Stimulated activated CD4-positive, alpha-beta T cell treated with anti-CD3 and anti-CD28 coated beads, Interleukin-1b, Interleukin-23, amount 100 ng/mL, for 48 hours (primary cell): ENCODE measurements at places on chromosomes 6 and 20.
A peak's percentile ranks its signal among the peaks of the same experiment; 100 is the strongest.

GRCh38 chr6:6643398-6643797 lies 54.9 kb downstream of the LY86 start:
- DNase-seq, result no peak

- no peak for DNase-seq
These were observed 37.5 kb downstream of the C20orf203 start for GRCh38 chr20:32636283-32636682.

GRCh38 chr20:4691753-4692152 lies 30.0 kb upstream of the PRND start:
- DNase-seq, result no peak

- no peak for DNase-seq
These were observed 193.9 kb upstream of the CITED2 start for GRCh38 chr6:139568151-139568955.

GRCh38 chr20:32215729-32216128 lies 8.0 kb downstream of the POFUT1 start:
- DNase-seq, result no peak

DNA sequence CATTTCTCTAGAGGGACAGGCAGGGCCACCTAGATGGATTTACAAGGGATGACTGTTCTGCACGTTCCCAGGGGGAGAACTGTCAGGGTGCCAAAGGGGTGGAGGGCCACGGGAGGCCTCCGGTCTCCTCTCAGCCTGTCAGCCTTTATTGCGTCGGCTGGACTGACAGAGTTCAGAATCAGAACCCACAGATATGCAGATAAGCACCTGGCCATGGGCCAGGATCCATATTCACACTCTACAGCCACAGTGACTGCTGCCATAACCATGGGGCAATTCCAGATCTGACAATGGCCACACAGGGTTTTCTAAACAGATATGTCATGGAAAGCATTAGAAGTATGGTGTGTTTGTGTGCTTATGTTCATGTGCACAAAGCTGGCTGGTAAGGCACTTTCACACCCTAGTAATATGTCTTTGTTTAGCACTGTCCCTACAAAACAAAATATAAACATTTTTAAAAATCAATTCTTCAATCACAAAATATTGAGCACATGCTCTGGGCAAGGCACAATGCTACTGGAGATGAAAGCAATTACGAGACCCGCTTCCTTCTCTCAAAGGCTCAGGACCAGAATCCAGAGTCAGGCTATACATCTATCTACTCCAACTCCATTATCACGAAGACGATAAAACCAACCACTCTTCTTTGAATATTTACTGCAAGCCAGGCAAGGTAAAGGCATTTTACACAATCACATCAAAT lies 29.1 kb downstream of the TRAM2 start:
- DNase-seq, result no peak

DNA sequence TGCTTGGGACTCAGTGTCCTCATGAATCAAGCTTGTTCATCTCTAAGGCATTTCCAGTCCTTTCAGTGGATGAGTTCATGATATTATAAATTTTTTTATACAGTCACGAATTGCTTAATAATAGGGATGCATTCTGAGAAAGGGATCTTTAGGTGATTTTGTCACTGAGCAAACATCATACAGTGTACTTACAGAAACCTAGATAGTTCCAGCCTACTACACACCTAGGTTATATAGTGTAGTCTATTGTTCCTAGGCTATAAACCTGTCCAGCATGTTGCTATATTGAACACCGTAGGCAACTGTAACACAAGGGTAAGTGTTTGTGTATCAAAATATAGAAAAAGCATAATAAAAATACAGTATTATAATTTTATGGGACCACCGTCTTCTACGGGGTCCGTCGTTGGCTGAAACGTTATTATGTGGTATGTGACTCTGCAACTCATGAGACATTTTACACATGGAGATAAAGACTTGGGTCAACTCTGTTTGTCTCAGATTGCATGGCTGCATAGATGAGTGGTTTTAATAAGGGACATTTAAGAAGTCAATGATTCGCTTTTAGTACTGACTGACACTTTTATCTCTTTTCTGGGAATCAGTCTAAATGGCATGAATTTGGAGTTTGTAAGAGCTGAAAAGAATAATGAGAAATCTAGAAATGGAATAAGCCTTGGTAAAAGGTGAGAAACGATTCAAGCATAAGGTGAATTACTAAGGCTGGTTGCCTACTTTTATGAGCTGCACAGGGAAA lies 33.2 kb downstream of the CLIC5 start:
- no peak for DNase-seq

DNA sequence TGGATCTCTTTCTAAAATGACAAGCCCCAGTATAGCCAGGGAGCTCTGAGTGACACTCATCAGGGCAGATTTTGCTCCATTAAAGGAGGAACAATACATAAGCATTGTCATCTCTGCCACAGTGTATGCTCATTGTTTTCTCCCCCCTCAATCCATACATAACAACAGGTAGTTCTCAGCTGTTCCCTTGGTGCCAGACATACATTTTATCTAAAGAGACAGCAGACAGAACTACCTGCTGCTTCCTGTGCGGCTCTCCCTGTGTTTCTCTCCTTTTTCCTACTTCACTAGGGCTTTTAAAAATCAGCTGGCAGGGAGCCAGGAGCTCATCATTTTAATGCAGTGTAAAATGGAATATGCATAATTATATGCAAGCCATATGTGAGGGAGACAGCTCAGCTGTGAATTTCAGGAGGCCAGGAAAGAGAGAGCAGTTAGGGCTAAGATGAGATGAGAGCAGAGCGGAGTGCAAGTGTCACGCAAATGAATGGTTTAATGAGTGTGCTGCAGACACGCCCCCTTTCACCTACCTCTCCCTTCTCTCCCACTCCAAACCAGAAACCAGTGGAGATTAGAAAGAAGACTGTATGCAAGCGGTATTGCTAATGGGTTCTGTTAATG lies 96.0 kb downstream of the SOBP start:
- no peak for DNase-seq

DNA sequence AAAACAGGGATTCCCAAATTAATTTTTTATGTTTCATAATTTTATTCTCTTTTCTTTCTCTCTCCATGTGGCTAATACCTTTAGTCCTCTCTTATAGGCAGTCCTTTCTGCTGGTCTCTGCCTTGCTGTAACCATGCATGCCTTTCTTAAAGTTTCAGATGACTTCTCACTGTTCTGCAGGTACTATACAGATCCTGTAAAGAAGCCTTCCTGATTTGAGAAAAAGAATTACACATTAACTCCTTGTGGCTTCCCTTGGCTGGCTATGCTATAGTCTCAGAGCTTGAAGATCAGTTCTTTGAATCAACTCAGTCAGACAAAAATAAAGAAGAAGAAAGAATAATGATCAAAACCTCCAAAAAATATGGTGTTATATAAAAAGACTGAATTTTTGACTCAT lies 7.3 kb upstream of the GPR63 start:
- DNase-seq, result no peak

- DNase-seq, result no peak
These were observed 77.5 kb upstream of the POPDC3 start for GRCh38 chr6:105257340-105257739.

DNA sequence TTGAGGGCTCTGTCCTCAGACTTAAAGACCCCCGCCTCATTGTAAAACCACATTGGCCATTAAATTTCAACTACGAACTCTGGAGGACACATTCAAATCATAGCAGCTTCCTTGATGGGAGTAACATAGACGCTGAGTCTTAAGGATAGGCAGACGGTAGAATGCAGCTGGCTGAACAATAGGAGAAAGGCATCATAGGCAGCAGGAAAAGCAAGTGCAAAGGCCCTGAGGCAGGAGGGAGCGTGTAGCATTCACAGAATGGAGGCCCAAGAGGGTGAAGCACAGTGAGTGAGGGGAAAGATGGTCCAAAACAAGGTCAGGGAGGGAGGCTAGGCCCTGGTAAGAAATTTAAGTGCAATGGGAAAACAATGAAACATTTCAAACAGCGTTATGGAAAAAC lies 8.6 kb upstream of the PFDN4 start:
- DNase-seq, result no peak

DNA sequence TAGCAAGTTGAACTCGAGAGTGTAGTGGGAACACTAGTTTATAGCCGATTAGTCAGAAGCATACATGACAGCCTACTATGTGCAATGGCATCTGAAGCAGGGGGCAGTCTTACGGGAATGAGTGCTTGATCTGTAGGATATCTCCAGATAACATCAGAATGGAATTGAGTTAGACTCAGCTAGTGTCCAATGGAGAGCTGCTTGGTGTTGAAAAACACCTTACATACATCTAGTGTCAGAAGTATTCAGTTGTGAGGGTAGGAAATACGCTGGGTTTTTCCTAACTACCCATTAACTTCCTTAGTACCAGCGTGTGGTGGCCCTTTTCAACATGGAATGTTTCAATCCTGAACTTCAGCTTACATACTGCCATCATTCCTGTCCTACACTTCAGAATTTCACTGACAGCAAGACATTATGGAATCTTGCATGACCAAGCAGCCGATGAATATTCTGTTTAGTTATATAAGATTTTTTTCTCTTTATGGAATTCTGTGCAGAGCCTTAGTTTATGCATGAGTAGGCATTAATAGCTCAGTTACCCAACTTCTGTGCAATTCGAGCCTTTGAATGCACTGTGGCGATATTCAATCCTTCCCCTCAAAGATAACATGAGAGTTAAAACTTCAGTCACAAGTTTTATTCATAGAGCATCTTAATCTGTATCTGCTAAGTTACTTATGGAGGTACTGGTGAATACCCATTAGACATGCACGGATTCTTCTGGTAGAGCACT lies 218.6 kb upstream of the MOCS1 start:
- no peak for DNase-seq

- no peak for DNase-seq
These were observed 19.4 kb downstream of the TGM2 start for GRCh38 chr20:38145729-38146075.

GRCh38 chr20:47334022-47334551 lies 22.4 kb downstream of the ZMYND8 start:
- no peak for DNase-seq

GRCh38 chr20:42150230-42150629 lies 532.1 kb upstream of the CHD6 start:
- DNase-seq, result no peak

DNA sequence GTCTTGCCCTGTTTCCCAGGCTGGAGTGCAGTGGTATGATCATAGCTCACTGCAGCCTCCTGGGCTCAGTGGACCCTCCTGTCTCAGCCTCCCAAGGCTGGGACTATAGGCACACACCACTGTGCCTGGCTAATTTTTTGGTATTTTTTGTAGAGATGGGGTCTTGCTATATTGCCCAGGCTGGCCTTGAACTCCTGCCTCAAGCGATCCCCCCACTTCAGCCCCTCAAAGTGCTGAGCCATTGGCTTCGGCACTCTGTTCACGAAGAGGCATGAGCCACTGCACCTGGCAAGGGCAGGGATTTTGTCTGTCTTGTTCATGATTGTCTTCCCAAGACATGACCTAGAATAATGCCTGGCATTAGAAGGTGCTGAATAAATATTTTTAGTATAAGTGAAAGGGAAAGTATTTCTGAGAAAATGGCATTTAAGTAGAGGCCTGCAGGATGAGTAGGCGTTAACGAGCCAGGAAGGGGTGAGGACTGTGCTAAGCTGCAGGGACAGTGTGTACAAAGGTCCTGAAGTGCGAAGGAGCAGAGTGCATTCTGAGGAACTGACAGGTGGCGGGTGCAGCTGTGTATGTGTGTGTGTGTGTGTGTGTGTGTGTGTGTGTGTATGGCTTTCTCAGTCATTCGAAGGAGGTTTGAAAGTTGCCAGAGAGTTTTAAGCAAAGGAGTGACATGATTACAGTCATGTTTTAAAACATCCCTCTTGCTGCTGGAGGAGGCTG lies 43.0 kb downstream of the VEGFA start:
- DNase-seq, result no peak

DNA sequence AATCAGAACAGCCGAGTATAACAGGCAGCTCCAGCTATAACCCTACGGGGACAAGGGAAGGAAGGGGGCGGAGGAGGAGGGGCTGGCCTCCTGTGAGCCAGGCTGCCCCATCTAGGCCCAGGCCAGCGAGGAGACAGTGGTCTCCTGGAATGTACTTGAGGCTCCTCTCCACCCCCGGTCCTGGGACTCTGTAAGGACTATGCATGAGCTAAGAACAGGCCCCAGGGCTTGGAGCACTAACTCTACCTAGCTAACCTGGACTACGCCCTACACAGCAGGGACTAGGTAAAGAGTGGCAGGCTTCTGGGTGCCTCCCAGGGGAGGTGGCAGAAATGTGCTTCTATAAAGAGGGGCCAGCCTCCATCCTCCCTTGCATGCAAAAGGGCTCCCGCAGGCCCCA lies 8.9 kb downstream of the KCNK15 start:
- no peak for DNase-seq

- DNase-seq, result no peak
These were observed 3.7 kb upstream of the RFPL4B start for GRCh38 chr6:112343390-112343789.

DNA sequence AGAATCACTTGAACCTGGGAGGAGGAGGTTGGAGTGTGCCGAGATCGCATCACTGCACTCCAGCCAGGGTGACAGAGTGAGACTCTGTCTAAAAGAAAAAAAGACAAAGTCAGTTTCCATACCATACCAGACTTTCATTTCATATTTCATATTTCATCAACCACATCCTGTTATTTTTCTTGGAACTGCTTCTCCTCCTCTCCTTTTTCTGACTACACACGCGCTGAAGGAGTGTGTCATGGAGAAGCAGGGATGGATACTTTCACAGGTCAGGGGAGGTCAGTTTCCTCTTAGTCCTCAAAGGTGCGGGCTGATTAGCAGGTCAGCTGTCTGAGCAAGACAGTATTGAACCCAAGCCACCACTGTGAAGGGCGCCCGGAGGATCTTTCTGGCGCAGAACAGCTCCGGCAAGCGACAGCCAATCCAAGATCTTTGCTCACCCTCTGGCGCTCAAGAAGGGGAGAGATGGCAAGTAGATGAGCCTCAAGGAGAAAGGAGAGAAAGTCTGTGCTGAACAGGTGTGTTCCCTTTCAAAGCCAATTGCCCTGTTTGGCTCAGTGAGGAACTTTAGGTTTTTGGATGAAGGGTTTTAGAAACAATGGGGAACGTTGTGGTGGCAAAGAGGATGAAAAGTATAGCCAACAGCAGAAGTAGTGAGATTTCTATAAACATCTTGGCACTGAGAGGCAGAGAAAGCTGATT lies 18.9 kb upstream of the SYNJ2 start:
- peak; percentile 34 for DNase-seq

- no peak for DNase-seq
These were observed 468.1 kb downstream of the CD83 start for GRCh38 chr6:14585689-14586088.

GRCh38 chr20:10673176-10673841 lies 490 bp downstream of the JAG1 start:
- DNase-seq, result peak; percentile 2

DNA sequence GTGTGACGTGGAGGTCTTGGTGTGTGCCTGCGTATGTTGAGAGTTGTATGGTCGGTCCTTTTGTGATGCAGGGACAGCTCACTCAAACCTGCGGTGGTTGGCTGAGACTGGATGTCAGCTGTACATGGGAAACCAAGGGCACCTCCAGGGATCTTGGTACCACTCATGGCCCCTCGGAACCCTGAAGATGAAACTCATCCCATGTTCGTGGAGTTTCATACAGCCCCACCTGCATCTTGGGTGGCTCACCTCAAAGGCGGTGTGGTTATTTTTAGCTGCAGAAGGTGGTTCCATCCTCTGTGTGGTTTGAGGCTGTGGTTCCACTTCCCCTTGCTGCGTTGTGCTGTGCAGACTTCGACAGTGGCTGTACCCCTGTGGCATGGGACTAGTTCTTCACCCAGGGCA lies 52.6 kb upstream of the SLC22A1 start:
- no peak for DNase-seq
